Left ventricle myocardium inferior (tissue), 1 donor: ENCODE measurements at places on chromosomes 12 and 14. TPM values are rescaled to one million over a fixed set of nuclear protein-coding genes. Genes with fewer than 3 reads are reported as not detected.

The TTC9 gene
- 1.9 TPM for total RNA-seq

The MYO1H gene
- 0.16 TPM for total RNA-seq

The CNTN1 gene
- 0.11 TPM for total RNA-seq

The RFX4 gene
- total RNA-seq, result not detected

The SERPINA10 gene
- not detected for total RNA-seq

The PRR4 gene
- 1.2 TPM for total RNA-seq

The CTSG gene
- 0.80 TPM for total RNA-seq

- no peak overlapping the region for H3K4me3 ChIP-seq
- no peak for DNase-seq
- no peak overlapping the region for H3K27ac ChIP-seq
- peaks cover 9% of the 10 kb centered on the region for H3K4me1 ChIP-seq
- no peaks in the 10 kb centered on the region for H3K27me3 ChIP-seq
These were observed 9.5 kb upstream of the AJUBA start for GRCh38 chr14:22991852-22992251.

- H3K27ac ChIP-seq, result no peak overlapping the region
- no peak for DNase-seq
- H3K4me3 ChIP-seq, result no peak overlapping the region
- H3K4me1 ChIP-seq, result peaks cover 15% of the 10 kb centered on the region
- H3K36me3 ChIP-seq, result no peaks in the 10 kb centered on the region
These were observed 155.5 kb downstream of the PPM1H start for GRCh38 chr12:62779488-62779887.

DNA sequence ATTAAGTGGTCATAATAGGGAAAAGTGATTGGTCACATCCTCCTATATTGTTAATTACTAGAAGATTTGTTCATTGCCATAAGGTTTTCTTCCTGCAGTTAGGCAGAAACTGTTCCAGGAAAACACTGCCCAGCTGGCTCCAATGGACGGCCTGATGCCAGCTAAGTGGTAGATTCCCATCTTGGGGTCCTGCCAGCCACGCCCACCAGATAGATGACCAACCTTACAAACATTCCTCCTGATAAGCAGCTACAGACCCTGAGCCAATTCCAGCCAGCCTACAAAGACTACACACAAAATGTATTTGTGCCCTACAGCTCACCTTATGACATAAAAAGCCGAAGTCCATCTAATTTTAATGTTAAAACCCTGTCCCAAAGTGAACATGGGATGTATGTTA, 685.9 kb upstream of the USP15 start:
- no peak overlapping the region for H3K4me3 ChIP-seq
- no peaks in the 10 kb centered on the region for H3K4me1 ChIP-seq
- no peaks in the 10 kb centered on the region for H3K36me3 ChIP-seq
- no peak for DNase-seq
- no peak overlapping the region for H3K27ac ChIP-seq
- H3K27me3 ChIP-seq, result no peaks in the 10 kb centered on the region

DNA sequence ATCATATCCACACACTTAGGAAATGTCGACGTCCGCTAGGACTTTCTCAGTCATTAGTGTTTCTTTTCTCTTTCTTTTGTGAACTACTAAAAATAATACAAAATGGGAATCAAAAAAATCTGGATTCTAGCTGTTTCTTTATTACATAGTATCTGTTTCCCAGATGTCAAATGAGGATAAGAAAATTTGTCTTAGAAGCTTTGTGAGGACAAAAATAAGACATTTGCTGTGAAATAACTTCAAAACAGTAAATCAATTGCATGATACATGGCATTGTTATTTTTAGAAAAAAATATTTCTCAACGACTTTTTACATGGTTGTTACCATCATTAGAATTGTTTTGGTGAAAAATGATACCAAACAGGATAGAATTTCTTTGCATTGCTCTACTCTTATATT, 71.4 kb upstream of the IFNG-AS1 start:
- H3K4me3 ChIP-seq, result no peak overlapping the region
- H3K27ac ChIP-seq, result no peak overlapping the region
- H3K4me1 ChIP-seq, result no peaks in the 10 kb centered on the region
- H3K36me3 ChIP-seq, result no peaks in the 10 kb centered on the region
- no peaks in the 10 kb centered on the region for H3K27me3 ChIP-seq

DNA sequence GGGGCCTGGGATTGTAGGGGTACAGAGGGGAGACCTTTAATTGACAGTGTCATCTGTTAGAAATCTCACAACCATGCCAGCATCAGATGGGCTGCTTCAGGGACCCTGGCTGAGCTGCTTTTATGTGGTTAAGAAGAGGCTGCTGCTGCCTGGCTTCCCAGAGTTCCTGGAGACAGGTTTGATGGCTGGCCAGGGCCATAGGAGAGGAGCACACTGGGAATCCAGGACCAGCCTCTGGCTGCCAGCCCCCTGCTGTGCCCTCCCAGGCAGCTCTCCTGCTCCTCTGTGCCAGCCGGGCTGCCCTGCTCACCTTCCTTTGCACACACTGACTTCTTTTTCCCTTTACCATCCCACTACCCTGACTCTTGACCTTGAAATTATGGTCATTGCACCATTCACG, 507 bp upstream of the KRT73 start:
- DNase-seq, result no peak
- peaks cover 56% of the 10 kb centered on the region for H3K27me3 ChIP-seq
- no peaks in the 10 kb centered on the region for H3K36me3 ChIP-seq
